ENCODE measurements at places on chromosomes 4 and X. TPM values are rescaled to one million over a fixed set of nuclear protein-coding genes. Genes with fewer than 3 reads are reported as not detected.

- no peak for DNase-seq
These were observed 2.2 kb upstream of the SEPTIN11 start for GRCh38 chr4:76947369-76947768.

GRCh38 chrX:44349561-44349960 is 6.1 kb upstream of the EFHC2 start:
- DNase-seq, result no peak

GRCh38 chrX:2351999-2352995 is 148.5 kb downstream of the DHRSX start:
- DNase-seq, result no peak

DNA sequence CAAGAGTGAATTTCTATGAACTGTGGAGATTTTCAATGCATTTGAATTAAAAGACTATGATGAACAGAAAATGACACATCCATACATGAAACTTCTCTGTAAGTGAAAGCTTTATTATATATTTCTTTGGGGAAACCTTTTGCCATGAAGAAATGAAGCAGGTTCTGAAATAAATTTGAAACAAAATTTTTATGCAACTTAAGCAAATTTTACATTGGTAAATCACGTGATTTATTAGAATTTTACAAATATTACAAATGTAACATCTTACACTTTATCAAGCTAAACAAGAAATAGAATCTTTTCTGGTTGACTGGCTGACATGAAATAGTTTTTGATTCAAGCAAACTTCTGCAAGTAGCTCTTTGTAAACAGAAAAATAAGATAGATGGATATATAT is 131.2 kb downstream of the IL1RAPL1 start:
- DNase-seq, result no peak

DNA sequence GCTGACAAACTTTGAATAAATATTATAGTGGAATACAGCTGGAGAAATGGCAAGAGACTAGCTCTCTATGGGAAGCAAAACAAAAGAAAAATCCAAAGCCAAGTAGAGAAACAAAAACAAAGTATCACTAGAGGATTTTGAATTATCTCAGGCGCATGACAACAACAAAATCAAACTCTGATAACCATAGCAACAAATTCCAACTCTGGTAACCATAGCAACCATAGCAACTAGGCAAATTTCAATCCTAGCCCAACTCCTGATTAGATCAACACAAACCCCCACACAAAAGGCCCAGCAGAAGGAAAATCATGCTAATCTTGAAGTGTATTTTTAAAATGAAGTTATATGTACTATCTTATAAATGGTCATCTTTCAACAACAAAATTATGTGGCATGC is 98.4 kb upstream of the MAGEE2 start:
- DNase-seq, result no peak

DNA sequence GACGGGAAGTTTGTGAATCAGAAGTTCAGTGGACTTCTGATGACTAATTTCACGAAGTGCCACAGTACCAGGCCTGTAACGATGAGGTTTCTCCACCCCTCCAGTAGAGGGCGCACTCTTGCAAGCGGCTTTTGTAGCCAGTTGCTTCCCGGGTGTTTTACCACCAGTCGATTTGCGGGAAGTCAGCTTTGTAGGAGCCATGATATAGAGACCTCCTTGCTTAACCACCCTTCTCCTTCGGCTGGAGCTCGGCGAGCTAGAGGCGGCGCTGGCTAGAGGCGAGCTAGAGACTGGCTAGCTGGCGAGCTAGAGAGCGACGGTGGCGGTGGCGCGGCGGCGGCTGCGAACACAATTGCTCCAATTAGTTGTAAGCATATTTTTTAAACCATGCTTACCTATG is 72.0 kb downstream of the IL1RAPL1 start:
- DNase-seq, result no peak

GRCh38 chr4:144687466-144687865 is 41.5 kb downstream of the HHIP start:
- DNase-seq, result no peak

DNA sequence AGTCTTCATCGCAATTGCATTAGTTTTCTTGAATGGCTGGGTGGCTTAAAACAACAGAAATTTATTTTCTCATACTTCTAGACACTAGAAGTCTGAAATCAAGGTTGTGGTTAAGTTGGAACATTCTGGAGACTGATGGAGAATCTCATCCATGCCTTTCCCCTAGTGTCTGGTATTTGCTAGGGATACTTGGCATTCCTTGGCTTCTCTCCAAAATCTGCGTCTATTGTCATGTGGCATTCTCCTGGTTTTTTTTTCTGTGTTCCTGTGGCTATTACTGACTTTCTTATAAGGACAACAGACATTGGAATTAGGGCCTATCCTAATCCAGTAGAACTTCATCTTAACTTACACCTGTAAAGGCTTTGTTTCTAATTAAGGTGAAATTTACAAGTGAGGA is 272.8 kb upstream of the EPHA5 start:
- DNase-seq, result no peak

DNA sequence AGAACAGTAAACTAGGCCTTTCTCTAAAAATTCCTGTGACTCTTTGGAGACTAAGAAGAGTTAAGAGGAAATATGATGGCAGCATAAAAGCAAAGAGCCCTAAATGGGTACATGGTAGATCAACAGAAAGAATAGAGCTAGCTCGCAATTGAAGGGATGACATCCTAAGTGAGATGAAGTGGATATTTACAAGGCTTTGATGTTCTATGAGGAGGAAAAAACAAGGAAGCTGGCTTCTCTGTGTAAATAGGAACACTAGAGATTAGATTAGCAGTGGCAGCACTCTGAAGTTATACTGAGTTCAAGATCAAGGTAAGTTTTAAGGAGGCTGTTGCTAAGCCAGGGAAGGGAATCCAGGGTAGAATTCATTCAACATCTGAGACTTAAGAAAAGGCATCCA is 73.1 kb upstream of the MBNL3 start:
- no peak for DNase-seq

DNA sequence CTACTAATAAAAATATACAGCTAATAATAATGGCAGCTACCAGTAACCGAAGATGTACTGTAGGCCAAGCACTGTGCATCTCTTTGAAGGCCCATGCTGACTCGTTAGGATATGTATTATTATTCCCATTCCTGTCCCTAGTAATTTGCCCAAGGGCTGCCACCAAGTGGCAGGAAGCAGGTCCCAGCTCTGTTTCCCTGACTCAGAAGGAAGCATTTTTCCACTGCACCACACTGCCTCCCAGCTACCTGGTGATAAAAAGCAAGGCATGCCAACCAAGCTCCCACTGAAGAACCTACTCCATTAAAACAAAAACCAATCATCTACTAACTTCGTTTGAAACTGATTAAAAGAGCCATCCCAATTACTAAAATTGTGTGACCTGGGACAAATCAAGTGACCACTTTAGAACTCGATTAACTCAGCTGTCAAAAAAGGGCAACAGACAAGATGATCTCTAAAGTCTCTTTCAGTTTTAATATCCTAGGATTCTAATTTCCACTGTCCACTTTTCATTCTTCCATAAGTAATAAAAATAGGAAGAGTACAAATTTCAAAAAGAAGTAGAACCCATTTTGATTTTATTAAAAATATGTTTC is 24.3 kb upstream of the PGM2 start:
- no peak for DNase-seq

DNA sequence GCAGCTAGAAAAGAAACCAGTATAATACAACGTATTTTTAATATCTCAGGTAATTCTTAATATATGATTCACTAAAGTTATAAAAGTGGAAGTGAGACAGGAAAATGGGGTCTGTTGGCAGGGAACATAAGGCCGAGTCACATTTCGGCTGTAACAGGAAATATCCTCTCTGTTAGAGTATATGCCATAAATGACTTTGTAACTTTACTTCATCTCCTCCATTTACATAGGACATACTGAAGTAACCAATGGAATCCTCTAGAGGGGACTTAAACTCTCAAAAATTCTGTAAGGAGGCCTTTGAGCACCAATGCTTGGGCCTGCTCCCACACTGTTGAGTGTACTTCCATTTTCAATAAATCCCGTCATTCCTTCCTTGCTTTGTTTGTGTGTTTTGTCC is 71.3 kb downstream of the ANKRD17 start:
- DNase-seq, result no peak

DNA sequence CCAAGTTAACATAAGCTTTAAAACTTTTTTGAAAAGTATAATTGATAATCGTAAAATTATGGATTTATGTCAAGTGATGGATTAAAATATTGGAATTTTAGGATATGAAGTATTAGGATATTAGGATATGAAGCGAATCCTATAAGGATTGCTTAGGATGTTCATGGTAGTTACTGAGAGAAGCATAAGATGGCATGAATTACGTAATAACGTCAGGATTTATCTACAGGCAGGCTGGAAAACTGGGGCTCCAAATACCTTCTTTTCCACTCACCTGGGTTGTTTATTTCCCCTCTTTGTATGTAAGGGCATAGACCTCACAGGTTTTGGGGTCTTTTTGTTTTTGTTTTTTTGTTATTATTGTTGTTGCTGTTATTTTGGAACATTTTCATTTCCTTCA is 65.2 kb upstream of the TMEM33 start:
- no peak for DNase-seq

DNA sequence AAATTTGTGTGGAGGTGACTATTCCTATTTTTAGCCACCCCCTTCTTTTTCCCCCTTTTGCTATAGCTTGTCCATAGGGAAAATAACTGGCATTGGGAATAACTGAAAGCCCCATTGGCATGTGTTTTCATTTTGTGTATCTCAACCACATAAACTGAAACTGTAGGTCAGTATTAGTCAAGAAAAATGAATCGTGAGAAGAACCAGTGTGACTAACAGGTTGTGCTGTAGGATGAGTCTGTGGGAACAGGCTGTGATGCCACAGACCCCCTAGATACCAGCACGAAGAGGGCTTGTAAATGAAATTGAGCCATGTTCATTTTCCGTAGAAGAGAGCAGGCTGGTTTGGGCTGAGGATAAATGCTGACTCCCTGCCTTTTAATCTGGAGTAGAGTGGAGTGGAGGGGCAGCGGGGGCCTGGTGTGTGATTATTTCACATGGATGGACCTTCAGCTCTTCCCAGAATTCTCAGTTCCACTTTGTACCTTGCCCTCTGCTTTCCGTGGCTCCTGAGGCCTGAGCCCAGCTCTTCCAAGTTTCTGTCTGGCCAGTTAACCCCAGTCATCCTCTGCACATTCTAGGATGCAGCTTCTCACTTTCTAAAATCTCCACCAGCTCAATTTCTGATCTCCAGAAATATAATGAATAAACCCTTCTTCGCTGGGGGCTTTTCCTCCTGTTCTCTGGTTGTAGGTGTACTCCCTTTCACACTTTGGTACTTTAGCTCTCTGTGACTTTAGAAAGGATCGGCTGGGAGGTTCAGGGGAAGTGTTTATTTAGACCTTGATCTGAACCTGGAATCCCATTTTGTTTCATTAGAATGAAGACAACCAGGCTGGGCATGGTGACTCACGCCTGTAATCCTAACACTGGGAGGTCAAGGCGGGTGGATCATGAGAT is 37.3 kb downstream of the DCUN1D4 start:
- no peak for DNase-seq

GRCh38 chr4:78512357-78512920 is 39.1 kb upstream of the ANXA3 start:
- no peak for DNase-seq

DNA sequence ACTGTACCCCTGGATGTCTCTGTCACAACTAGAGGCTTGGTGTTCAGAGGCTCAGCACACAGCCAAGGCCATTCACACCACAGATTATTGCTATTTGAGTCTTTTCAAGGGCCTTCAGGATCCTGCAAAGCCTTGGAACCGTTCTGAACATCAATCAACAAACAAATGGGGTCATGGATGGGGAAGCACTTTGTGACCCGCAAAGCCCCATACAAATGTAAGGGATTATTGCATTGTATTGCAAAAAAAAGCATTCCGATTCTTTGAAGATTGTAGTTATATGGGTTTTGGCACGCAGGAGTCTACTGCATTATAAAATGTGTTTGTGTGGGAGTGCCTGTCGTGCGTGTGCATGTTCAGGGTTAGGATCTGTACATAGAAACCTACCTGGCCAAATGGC is 17.3 kb upstream of the BCORL1 start:
- no peak for DNase-seq

GRCh38 chr4:128827296-128827695 is 17.8 kb downstream of the JADE1 start:
- no peak for DNase-seq

DNA sequence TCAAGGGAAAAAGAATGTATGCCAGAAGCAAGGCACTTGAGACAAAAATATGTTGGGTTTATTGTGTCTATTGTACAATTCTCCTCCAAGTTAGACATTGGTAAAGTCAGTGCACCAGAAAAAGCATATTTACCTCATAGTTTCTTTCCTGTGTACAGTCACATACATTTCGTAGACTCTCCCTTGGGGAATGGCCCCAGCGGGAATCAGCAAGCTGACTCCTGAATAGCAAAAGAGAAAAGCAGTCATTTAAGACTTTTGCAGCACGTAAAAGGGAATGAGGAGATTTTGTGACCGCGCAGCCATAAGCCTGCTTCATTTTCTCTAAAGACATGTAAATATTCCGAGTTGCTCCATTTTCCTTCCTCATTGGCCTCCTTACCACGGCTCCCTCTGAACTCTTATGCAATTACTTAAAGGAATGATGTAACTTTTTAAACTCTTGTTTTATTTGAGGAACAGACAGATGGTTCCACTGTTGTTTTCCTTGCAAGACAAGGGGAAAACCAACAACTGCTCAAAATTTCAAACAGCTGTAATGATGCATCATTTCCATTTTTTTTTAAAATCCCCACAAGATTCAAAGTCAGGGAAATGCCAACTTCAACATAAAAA is 332.7 kb downstream of the UNC5C start:
- no peak for DNase-seq

Gene BANK1
- 3.7 TPM for polyA plus RNA-seq

Gene PNMA3
- polyA plus RNA-seq, result not detected

Gene GPR50
- polyA plus RNA-seq, result not detected

Gene ERCC6L
- polyA plus RNA-seq, result 0.21 TPM

Gene FGF16
- polyA plus RNA-seq, result not detected

Gene SOX3
- polyA plus RNA-seq, result not detected

Gene PNMA6F
- not detected for polyA plus RNA-seq

Gene SCML1
- 1.3 TPM for polyA plus RNA-seq

Gene MAGIX
- polyA plus RNA-seq, result 0.96 TPM

Gene IQCM
- not detected for polyA plus RNA-seq

Gene CYTL1
- polyA plus RNA-seq, result 3.4 TPM

Data from immature natural killer cell (primary cell).